HEK293T (cell line): ENCODE measurements at places on chromosomes 5 and 9.

DNA sequence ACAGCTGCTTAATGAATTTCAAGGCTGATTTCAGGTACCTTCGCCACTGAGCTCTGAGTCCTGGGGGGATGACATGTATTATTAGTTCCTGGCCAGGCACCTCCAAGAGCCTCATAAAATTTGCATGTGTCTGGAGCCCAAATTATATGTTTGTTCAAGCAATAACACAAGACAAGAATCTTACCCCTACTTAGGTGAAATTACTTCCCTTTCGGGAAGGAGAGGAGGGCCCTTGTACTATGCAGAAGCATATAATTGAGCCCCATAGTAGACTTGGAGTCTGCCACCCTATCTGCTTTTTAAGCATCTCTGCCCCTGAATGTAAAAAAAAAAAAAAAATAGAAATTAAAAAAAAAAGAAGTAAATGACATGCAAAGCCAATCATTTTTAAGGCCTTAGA lies 13.0 kb upstream of the TMEM38B start:
- DNase-seq = no peak

DNA sequence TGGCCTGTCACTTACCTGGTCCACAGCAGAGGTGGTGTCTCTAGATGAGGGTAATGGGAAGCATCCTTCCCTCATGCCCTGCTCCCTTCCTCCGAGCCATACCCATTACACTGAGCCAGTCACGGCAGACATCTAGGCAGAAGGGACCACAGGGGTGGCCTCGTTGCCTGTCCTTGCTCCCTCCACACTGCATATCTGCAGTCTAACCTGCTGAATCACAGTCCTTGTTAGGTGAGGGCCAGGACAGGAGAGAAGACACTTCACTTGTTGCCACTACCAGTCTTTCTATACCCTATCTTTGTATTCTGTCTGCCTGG lies 18.4 kb upstream of the SPINK4 start:
- no peak for DNase-seq

DNA sequence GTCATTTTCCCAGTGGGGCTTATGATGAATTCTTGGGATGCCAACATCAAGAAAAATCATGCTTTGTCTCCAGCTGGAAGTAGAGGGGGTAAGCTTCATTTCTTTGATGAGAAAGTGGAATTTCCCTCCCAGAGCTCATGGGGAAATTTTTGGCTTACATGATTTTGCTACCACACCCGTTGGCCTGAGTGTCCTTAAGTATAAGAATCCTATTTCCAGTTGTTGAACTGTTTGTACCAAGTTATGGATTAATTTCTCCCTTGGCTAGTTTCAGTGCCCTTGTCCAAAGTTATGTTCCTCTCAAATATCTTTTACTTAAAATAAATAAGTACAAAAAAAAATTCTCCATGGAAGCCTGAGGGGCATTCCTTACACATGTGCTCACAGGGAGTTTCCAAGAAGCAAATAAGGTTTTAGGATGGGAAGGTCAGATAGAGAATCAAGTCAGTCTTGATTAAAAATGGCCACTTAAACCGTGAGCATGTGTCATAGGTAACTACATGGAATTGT lies 82.3 kb downstream of the PTCD2 start:
- no peak for DNase-seq

- DNase-seq = no peak
Measured at GRCh38 chr5:176474476-176474875, 26.3 kb downstream of the FAF2 start.

DNA sequence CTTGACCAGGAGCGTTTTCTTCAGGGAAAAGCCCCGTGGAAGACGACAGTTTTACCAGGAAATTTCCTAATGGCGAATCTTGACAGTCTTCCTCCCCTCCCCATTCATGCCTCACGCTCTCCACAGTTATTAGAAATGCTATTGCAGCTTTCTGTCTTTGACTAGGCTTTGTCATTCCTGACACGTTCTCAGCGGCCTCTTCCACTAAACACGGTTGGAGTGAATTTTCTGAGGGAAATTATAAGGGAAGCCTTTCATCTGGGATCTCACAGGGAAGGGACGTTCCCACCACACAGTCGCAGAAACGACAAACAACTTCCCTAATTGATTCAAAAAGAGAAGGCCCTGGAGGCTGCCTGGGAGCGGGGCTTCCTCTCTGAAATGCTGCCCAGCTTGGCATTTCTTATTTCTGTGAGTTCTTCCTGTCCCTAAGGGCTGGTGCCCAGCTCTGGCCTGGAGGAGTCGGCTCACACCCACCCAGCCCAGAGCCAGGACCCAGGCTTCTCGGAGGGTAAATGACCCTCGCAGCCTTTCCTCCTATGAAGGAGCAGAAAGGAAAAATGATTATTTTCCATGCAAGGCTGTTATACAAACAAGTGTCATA lies 57.1 kb upstream of the PPP1R26 start:
- no peak for DNase-seq

DNA sequence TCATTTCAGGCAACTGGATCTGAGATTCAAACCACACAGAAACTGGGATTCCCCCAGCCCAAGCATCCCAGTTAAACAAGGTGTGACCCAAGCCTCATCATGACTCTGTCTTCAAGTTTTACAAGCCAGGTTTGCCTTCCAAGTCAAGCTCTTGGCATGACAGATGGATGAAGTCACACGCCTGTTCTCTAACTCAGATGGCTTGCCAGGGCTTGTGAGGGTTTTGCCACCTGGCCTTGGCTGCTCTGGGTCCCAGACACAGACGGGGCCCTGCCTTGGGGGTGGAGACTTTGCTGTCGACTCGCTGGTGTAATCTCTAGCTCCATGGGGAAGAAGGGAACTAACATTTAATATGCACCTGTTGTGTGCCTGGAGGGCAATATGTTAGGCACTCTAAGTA lies 95.8 kb upstream of the RARS1 start:
- DNase-seq = no peak

DNA sequence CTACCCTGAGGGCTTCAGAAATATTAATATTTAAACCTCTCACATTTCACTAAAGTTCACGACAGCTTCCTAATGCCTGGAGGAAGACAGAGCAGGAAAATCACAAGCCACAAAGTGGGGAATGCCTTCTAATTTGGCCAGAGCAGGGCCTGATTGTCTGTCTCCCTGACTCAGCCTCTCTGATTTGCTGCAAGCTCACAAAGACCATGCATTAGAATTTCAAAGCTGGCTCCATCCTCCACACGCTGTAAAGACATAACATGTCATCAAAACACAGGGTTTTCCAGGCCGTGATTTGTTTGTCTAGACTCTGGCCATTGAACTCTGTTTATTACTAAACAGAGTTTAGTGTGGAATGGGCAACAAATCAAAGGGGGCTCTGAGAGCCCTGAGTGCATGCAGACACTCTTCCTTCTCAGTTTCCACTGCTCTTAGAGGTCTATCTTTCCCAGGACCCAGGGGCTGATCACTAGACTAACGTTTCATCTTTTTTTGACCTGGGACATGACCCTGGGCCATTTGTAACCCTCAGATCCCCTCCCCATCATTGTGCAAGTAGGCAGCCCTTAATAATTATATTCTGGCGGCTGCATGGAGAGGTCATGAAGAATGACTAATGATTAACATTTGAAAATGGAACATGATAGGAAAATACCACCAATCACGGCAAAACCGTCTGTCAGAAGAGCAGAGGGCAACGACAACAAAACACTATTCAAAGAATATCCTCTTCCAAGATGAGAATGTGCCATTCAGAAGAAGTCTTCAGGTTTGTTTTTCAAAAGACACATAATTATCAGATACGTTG lies 140.2 kb downstream of the ENC1 start:
- DNase-seq = no peak

DNA sequence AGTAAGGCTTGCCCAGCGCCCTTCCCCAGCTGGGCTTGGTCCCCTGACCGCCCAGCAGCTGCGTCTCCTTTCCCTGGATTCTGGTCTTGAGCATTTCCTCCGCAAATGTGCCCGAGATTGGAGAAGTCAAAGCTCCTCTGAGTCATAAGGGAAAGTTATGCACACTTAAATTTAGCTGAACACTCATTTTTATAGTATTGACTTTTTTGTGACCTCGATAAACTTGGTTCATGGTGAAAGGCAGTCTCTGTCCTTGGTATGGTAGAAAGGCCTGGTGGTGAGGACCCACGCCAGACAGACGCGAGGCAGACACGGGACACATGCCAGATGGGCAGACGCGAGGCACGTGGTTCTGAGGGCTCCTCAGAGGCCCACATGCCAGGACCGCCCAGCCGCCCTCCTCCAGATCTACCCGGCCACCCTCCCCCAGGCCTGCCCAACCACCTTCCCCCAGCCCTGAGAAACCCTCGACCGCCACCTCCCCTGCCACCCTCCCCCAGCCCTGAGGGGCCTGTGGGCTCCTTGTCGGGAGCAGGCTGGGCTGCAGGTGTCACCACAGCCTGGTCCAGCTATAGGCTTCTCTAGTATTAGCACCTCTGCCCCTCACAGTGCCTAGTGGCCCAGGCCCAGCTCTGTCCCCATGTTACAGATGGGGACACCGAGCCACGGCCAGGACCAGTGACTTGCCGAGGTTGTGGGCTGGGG lies 60.9 kb upstream of the CACNA1B start:
- DNase-seq = no peak

- DNase-seq = no peak
Measured at GRCh38 chr9:121283856-121284732, 16.1 kb downstream of the GSN start.

- DNase-seq = no peak
Measured at GRCh38 chr9:86604741-86605140, 250.5 kb upstream of the TUT7 start.

GRCh38 chr5:34570721-34571676 lies 85.1 kb upstream of the RAI14 start:
- no peak for DNase-seq

DNA sequence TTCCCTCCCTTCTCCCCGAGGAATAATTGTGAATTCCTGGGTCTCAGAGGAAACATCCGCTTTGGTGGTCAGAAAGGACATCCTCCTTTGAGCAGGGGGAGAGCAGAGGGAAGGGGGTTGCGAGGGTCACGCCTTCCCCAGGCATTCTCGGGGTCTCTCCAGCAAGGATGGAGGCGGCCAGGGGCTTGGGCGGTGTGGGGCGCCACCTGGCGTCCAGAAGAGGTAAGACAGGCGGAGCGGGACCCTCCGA lies 129.1 kb downstream of the KCNIP1 start:
- no peak for DNase-seq

DNA sequence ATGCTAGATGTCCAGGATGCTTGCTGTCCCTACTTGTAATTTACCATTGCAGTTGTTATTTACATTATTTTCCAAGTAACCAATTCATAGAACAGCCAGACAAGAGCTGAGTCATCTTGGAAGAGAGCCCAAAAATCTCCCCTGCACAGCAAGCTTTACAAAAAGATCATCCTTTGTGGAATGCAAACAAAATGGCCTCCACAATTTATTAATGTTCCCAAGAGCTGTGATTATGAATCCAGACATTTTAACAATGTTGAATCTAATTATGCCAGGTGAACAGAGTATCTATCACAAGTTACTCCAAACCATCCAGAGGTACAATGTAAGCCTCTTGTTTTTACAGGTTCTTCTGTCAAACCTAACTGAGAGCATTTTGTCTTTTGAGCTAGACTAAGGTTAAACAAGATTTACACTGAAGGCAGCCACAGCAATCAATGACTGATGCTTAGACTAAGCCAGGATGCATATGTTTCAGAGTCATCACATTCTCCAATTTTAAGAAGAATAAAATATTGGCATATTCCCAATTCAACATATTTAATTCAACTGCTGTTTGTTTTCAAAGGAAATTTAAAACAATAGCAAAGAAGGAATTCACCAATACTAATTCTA lies 95.3 kb upstream of the SLC12A2 start:
- no peak for DNase-seq

- DNase-seq = no peak
Measured at GRCh38 chr9:128920381-128921058, at the start of gene PHYHD1. Gene PHYHD1, plus strand, starts transcription at chr9:128920982. Its CDS starts 1,342 bp downstream, at chr9:128922324.

DNA sequence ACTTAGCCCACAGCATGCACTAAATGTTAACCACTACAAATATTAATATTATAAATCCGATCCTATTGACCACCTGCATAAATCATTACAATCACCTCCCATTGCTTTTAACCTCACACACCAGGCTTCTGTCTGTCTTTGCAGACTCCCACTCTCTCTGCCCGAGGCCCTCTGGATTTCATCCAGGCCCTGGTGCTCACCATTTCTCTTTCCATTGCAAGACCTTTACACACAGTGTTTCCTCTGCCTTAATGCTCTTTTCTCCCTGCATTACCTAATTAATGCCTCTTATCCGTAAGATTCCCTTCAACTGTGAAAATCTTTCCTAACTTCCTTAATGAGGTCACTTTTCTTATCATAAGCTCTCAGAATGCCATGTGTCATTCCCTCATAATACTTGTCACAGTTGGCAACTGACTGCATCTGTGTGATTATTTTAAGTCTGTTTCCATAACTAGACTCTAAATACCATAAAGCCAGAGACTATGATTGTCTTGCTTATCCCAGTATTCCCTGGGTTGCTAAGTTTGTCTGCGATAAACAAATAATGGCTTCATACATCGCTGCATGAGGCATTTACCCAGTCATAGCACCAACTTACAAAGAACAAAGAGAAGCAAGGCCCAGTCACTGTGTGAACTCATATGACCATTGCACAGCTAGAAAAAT lies 155.1 kb downstream of the CCDC192 start:
- no peak for DNase-seq
